ENCODE measurements at places on chromosomes 7 and 10. TPM values are rescaled to one million over a fixed set of nuclear protein-coding genes. Genes with fewer than 3 reads are reported as not detected.

DNA sequence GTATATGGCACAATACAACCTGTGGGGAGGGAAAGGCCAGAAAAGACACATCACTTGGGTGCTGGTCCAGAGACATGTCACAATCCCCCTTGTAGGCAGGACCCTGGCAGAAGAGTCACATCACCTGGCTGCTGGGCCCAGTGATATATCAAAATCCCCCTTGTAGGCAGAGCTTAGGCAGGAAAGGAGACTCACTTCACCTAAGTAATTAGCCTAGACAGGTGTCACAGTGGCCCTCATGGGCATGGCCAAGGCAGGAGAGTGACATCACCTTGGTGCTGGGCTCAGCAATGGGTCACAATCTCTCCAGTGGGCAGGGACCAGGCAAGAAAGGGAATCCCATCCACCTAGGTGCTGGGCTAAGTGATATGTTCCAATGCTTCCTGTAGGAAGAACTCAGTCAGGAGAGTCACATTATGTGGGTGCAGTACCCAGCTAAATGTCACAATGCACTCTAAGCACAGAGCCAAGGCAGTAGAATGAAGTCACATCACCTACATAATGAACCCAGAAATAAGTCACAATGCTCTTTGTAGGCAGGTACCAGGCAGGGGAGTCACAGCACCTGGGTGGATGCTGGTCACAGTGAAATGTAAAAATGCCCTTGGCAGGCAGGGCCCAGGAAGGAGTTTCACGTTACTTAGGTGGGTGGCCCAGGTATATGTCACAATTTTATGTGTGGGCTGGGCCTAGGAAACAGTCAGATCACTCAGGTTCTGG lies 18.9 kb upstream of the ZNF736 start:
- no peaks in the 10 kb centered on the region for H3K4me1 ChIP-seq
- no peak overlapping the region for H3K4me3 ChIP-seq
- no peaks in the 10 kb centered on the region for H3K36me3 ChIP-seq
- no peak overlapping the region for H3K27ac ChIP-seq
- DNase-seq, result no peak
- no peaks in the 10 kb centered on the region for H3K27me3 ChIP-seq

DNA sequence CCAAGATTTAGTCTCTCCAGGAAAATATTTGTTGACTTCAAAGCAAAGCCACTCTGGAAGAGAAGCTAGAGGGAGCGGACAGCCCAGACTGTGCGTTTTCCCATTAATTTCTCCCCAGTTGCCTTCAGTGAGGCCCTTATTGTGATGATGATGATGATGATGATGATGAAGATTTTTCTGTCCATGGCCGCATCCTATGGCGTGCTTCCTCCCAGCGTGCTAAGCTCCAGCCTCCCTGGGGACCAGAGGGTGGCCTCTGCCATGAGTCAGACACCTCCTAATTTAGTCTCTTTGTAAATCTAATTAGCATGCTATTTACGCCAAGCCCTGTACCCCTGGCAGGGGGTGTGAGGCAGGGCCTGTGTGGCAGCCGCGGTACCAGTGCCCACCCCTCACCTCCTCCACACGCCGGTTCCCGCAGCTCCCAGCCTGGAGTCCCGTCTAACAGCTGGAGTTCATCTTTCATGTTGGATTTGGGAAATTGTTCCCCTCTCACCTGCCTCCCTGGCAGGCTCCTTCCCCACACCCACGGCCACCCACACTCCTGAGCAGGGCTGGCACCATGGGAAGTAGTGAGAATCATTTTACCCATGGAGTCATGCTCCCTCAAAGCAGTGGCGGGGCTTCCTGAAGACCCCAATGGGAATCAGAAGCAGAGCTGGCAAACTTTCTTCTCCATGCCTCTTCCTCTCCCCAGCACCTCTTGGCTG lies 92.2 kb downstream of the C10orf105 start:
- no peak overlapping the region for H3K27ac ChIP-seq
- peaks cover 8% of the 10 kb centered on the region for H3K27me3 ChIP-seq
- no peaks in the 10 kb centered on the region for H3K36me3 ChIP-seq
- H3K4me3 ChIP-seq, result no peak overlapping the region
- H3K4me1 ChIP-seq, result peaks cover 14% of the 10 kb centered on the region
- no peak for DNase-seq

GRCh38 chr7:17595546-17595945 lies 297.1 kb downstream of the AHR start:
- H3K27ac ChIP-seq, result no peak overlapping the region
- no peak for DNase-seq
- H3K36me3 ChIP-seq, result no peaks in the 10 kb centered on the region
- no peaks in the 10 kb centered on the region for H3K27me3 ChIP-seq
- no peak overlapping the region for H3K4me3 ChIP-seq

Gene ZNF425
- under 0.01 TPM for total RNA-seq

Gene FAM185A
- 6.7 TPM for total RNA-seq

DNA sequence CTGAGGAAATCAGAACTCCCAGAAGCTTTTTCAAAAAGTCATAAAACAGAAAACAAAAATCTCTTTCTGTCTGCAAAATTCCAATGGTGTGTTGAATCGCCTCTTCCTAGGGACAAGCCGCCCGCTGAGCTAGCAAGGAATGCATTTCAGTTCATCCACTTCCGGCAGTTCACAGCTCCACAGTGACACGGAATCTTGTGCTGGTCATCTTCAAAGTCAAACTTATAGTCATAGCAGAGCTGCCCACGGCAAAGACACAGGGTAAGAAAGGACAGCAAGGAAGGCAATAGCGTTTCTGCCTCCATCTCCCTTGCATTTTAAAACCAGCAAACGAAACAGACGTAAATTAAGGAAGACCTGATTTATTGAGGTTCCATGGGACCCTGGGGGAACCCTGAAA lies 111.2 kb downstream of the GALNT11 start:
- peak; percentile 37 for DNase-seq
- H3K4me3 ChIP-seq, result no peak overlapping the region
- H3K36me3 ChIP-seq, result peaks cover 86% of the 10 kb centered on the region

Gene MPP7
- total RNA-seq, result 11.2 TPM

DNA sequence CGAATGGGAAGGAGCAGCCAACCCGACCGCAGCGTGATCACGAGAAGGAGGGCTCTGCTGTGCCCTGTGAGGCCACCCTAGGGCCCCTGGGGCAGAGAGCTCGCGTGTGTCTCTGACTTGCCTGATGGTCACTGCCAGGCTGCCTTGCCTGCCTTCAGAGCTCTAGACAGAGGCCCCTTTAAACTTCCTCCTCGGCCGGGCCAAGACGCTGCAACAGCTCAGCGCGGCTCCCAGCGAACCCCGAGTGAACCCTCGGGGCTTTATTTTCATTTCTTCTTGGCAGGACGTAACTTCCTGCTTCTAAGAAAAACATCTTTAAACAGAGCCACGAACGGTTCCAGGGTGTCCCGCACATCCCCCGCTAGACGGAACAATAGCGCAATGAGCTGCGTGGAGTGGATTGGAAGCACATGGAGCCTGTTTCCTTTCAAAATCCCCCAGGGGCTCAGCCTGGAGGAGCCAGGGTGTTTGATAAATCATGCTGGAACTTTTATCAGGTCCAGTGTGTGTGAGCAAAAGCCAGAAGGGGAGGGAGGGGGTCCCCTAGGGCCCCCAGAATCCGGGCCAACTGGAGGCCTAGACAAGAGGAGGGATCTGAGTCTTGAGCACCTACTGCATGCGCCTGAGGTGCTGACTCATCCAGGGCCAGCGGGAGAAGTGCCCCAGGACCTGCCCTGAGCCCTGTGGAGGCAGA lies 134.1 kb upstream of the GDF10 start:
- H3K4me1 ChIP-seq, result peaks cover 7% of the 10 kb centered on the region
- peak overlapping the region; percentile 28 for H3K4me3 ChIP-seq
- DNase-seq, result no peak

GRCh38 chr10:30412901-30413300 lies 21.1 kb upstream of the MAP3K8 start:
- H3K4me1 ChIP-seq, result no peaks in the 10 kb centered on the region
- no peaks in the 10 kb centered on the region for H3K36me3 ChIP-seq
- H3K27me3 ChIP-seq, result no peaks in the 10 kb centered on the region
- no peak for DNase-seq
- no peak overlapping the region for H3K4me3 ChIP-seq

Gene ACHE
- 0.43 TPM for total RNA-seq

DNA sequence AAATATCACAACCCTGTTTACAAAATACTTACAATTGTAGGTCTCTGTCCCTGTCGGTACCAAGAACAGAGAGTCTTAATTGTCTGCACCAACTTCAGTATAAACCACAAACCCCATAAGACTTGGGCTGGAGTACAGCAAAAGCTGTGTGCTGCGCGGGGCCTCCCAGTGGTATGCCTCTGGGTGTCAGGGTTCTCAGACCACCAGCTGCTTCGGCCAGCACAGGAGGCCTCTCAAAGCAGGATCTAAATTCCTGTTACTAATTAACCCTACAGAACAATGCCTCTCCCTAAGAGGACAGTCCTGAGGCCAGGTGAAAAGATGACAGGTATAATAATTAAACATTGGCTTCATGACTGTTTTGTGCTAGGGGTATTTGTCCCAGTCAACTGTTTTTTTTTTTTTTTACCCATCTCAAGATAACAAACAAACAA lies 957 bp upstream of the SVIL start:
- H3K27ac ChIP-seq, result peak overlapping the region; percentile 85
- no peaks in the 10 kb centered on the region for H3K36me3 ChIP-seq
- peaks cover 34% of the 10 kb centered on the region for H3K4me1 ChIP-seq
- no peaks in the 10 kb centered on the region for H3K27me3 ChIP-seq

DNA sequence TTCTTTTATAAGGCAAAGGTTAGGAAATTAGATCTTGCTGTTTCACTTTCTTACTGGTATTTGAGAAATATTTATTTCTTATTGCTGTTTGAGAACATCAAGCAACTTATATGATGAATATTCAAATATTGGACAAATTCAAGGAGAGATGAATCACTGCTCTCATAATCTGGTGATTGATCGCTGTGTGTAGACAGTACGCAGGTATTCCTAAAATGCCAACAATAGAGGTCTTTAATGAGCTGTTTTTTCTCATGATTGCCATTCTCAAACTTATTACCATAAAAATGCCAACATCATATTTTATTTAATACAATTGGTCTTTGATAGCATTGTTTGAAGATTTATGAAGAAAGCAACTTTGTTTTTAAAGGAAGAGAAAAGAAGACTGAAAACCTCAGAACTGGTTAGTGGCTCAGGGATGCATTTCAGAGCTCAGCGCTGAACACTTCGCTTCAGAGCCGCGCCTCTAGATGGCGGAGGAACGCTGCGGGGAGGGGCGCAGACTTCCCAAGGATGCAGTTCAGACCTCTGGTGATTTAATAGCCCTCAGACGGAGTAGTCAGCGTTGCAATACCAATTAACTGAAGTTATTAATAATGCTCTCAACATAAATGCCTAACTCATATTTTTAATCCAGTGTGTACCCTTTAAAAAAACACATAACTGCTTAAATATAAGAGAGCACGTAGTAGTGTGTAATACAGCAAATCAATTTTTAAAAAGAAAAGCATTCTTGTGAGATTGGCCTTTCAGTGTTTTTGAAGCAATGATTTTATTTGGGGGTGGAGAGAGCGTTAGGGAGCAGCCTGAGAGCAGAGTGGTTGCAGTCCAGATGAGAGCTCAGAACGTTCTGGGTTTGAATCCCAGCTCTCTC lies 38.5 kb upstream of the STEAP4 start:
- H3K4me3 ChIP-seq, result no peak overlapping the region
- no peaks in the 10 kb centered on the region for H3K27me3 ChIP-seq
- H3K4me1 ChIP-seq, result peaks cover 8% of the 10 kb centered on the region
- no peak overlapping the region for H3K27ac ChIP-seq
- DNase-seq, result peak; percentile 85
- no peaks in the 10 kb centered on the region for H3K36me3 ChIP-seq

DNA sequence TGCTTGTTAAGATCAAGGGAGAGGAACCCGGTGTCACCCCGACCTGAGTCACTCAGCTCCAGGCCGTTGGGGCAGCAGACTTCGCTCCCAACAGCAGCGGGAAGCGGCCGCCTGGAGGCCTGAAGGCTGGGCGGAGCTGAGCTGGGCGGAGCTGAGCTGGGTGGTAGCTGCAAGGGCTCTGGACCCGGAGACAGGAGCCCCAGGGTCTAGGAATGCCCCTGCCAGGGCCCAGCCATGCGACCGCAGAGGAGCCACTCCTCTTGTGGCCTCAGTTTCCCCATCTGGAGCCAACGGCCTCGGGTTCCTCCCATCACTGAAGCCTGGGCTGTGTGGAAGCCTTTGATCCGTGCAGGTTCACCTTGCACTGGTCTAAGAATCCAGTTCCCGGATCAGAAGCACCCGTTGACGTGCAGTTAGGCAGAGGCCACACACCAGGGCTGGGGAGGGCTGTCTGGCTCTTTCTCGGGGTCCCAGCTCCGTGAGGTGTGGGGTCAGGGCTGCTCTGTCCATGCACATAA lies 21.9 kb upstream of the DPYSL4 start:
- peaks cover 49% of the 10 kb centered on the region for H3K27me3 ChIP-seq
- H3K4me1 ChIP-seq, result peaks cover 20% of the 10 kb centered on the region
- peak; percentile 43 for DNase-seq
- no peaks in the 10 kb centered on the region for H3K36me3 ChIP-seq
- no peak overlapping the region for H3K27ac ChIP-seq
- H3K4me3 ChIP-seq, result no peak overlapping the region

- H3K27me3 ChIP-seq, result peaks cover 97% of the 10 kb centered on the region
- DNase-seq, result no peak
- no peak overlapping the region for H3K27ac ChIP-seq
- H3K36me3 ChIP-seq, result no peaks in the 10 kb centered on the region
- H3K4me3 ChIP-seq, result no peak overlapping the region
Observed at GRCh38 chr10:129965959-129966358, 1.9 kb upstream of the EBF3 start.

Gene GNAI1
- total RNA-seq, result 49.0 TPM

DNA sequence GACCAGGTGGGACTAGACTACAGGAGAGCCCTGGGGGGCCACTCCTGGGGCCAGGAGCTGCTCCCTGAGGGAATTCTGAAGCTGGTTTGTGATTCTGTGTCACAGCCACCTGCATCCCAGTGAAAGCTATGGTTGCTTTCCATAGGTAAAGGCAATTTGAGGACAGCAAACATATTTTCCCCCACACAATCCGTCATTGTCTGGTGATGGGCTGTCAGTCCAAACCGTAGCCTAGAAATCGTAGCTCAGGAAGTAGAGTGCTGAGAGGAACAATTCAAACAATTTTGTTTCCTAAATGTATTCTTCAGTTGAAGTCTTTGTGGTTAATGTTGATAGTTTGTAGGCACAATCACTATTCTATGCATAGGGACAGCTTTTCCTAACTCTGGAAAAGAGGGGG lies 106.0 kb upstream of the INSYN2A start:
- H3K4me3 ChIP-seq, result no peak overlapping the region
- H3K36me3 ChIP-seq, result no peaks in the 10 kb centered on the region
- no peak for DNase-seq
- H3K4me1 ChIP-seq, result peaks cover 10% of the 10 kb centered on the region
- H3K27me3 ChIP-seq, result no peaks in the 10 kb centered on the region

Gene ADRA2A
- 1.7 TPM for total RNA-seq

Gene CHST3
- 16.7 TPM for total RNA-seq

DNA sequence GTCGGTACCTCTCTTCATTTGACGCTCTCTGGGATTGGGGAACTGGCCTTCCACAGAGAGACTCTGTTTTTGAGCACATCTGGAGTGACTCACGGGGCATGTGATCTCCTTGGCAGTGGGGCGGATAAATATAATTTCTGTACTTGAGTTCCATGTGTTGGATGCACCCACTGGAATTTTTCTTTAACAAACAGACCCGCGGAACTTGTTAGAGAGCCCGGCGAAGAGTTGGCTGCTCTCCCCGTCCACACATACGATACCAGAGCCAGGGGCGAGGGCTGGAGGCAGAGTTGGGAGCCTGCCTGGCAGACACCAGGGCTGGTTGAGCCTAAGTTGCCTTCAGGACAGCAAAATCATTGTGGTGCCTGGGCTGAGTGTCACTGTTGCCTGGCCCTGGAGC lies at the start of gene FAM180A:
Gene FAM180A (minus strand): TSS at position 44 of the 400 bp plus-strand sequence. CDS start 233 bp downstream, outside the sequence.
- peak; percentile 48 for DNase-seq
- H3K36me3 ChIP-seq, result no peaks in the 10 kb centered on the region
- peaks cover 9% of the 10 kb centered on the region for H3K4me1 ChIP-seq
- H3K27ac ChIP-seq, result no peak within 1 kb of the TSS
- H3K27me3 ChIP-seq, result no peaks in the 10 kb centered on the region
- H3K4me3 ChIP-seq, result peak within 1 kb of the TSS; percentile 5
